ENCODE measurements at places on chromosomes 2 and 18. TPM values are rescaled to one million over a fixed set of nuclear protein-coding genes. Genes with fewer than 3 reads are reported as not detected.

The ALLC gene
- total RNA-seq: not detected

The CYP27A1 gene
- 34.5 TPM for total RNA-seq

The LTBP1 gene
- 60.9 TPM for total RNA-seq

The IWS1 gene
- total RNA-seq: 45.9 TPM

The SCN7A gene
- 5.0 TPM for total RNA-seq

The LRP2 gene
- total RNA-seq: 33.8 TPM

GRCh38 chr18:5964996-5965395 is 69.7 kb upstream of the TMEM200C start:
- DNase-seq: no peak
- H3K36me3 ChIP-seq: no peaks in the 10 kb centered on the region
- no peaks in the 10 kb centered on the region for H3K27me3 ChIP-seq

- peaks cover under 1% of the 10 kb centered on the region for H3K4me1 ChIP-seq
- no peak for DNase-seq
- H3K4me3 ChIP-seq: no peak overlapping the region
- H3K36me3 ChIP-seq: no peaks in the 10 kb centered on the region
- no peak overlapping the region for H3K27ac ChIP-seq
Observed at GRCh38 chr18:74451148-74451547, 6.0 kb downstream of the DIPK1C start.

DNA sequence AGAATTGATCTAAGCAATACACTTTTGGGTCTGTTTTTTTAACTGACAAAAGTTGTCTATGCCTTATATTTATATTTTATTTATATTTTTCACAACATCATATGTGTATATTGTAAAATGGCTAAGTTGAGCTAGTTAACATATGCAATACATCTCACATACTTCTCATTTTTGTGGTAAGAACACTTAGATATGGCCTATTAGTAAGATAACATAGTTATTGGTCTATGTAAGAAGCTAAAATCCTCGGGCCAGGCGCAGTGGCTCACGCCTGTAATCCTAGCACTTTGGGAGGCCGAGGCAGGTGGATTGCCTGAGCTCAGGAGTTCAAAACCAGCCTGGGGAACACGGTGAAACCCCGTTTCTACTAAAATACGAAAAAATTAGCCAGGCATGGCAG is 275.6 kb upstream of the ID2 start:
- no peak overlapping the region for H3K4me3 ChIP-seq
- peaks cover 7% of the 10 kb centered on the region for H3K4me1 ChIP-seq
- no peak for DNase-seq
- no peaks in the 10 kb centered on the region for H3K36me3 ChIP-seq

DNA sequence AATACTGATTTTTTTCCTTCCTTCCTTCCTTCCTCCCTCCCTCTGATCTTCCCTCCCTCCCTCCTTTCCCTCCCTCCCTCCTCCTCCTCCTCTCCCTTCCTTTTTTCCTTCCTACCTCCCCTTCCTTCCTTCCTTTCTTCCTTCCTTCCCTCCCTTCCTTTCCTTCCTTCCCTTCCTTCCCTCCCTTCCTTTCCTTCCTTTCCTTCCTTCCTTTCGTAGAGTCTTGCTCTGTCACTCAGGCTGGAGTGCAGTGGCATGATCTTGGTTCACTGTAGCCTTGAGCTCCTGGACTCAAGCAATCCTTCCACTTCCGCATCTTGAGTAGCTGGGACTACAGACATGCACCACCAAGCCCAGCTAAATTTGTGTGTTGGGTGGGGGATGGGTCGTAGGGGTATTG is 8.9 kb upstream of the TMEM131 start:
- no peak overlapping the region for H3K4me3 ChIP-seq
- no peaks in the 10 kb centered on the region for H3K27me3 ChIP-seq
- H3K36me3 ChIP-seq: no peaks in the 10 kb centered on the region

DNA sequence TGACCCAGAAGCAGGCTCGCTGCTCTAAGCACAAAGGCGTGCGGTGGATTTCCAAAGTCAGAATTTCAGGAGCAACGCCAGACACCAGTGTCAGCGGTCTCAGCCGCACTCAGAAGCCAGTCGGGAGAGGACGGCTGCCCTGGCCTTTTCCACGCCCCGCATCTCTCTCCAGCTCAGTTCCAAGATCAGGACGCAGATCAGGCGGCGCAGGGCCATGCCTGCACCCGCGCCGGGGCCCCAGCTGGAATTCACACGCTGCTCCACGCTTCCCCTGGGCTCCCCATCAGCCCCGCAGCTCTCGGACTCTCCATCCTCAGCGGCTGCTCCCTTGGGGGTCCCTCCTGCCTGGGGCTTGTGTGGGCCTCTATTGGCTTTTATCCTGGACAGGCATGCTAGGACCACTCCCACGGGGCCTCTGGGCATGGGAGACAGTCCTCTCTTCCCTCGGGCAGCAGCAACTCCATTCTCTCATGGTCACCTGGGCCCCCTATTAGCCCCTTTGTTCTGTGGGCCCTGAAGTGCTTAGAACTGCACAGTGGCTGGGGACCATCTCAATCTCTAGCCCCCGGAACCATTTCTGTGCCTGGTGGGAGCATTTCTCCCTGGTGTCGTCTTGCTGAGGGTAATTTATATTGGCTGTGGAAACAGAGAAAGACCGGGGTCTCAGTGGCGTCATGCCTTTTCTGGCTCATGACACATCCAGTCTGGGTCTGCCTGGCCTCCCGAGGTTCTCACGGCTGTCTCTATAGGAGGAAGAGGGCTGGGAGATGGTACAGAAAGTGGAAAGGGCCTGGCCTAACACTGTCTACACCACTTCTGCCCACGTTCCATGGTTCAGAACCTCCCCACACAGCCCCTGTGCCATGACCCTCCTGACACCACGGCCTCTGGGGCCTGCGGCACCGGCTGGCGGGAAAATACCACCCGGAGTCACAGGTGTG is 14.9 kb upstream of the TMEM18 start:
- no peaks in the 10 kb centered on the region for H3K27me3 ChIP-seq
- H3K36me3 ChIP-seq: no peaks in the 10 kb centered on the region
- H3K27ac ChIP-seq: no peak overlapping the region
- no peak for DNase-seq

Data from hepatocyte (in vitro differentiated cells).